ENCODE measurements at places on chromosomes 3 and 15. TPM values are rescaled to one million over a fixed set of nuclear protein-coding genes. Genes with fewer than 3 reads are reported as not detected.

The SI gene
- total RNA-seq, result not detected

The ADCY5 gene
- 235 TPM for total RNA-seq

The SERF2 gene
- 1,166 TPM for total RNA-seq

The ATP13A4 gene
- total RNA-seq, result 0.16 TPM

The KBTBD13 gene
- 4.3 TPM for total RNA-seq

The LRRC3B gene
- 0.17 TPM for total RNA-seq

The SPTBN5 gene
- total RNA-seq, result 1.6 TPM

GRCh38 chr3:11634081-11634635 lies 9.6 kb downstream of the VGLL4 start:
- DNase-seq, result peak; percentile 64

DNA sequence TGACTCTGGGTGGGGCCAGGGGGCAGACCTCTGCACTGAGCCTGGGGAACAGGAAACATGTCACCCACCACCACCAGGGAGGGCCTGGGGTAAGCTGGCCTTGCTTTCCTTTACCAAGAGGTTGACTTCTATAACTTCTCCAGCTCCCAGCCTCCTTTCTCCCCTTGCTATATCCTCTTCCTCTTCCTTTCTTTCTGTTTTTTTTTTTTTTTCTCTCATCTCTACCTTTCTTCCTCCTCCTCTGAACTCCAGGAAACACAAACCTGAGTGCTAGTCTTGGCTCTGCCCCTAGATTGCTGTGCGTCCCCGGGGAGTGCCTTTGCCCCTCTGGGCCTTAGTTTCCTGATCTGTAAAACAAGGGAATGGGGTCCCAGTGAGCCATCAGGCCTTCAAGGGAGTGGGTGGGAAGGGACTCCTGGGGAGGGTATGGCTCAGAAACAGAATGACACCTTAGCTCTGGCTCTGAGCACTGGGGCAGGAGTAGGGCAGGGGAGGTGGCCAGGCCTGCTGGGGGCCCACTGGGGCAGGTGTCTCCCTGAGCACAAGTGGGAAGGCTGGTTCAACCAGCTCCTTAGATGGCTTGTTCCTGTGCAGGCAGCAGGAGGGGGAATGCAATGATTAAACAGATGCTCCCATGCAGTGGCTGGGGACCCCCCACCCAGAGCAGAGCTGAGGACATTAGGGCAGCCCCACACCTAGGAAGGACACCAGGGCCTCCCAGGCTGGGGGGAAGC lies 4.3 kb downstream of the SNX33 start:
- DNase-seq, result no peak

GRCh38 chr3:71785532-71786216 lies 726 bp upstream of the PROK2 start:
- DNase-seq, result no peak

DNA sequence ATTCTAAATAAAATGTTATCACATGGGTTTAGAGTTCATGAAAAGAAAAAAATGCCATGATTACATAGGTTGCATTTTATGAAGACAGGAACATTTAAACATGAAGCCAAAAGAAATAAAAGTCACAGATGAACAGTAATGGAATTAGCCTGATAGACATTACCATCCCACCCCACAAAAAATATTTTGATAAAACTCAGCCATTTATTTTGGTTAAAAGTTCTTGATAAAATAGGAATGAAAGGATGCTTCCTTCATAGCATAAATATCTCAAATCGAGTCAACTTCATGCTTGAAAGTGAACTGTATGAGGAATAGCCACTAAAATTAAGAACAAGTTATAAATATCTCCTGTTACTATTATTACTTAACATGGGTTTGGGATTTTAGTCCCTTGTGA lies 101.9 kb upstream of the TMC3 start:
- no peak for DNase-seq

GRCh38 chr3:21836227-21836626 lies 85.2 kb upstream of the ZNF385D start:
- DNase-seq, result no peak

- no peak for DNase-seq
Observed at GRCh38 chr3:194617827-194618226, 15.4 kb downstream of the TMEM44 start.

DNA sequence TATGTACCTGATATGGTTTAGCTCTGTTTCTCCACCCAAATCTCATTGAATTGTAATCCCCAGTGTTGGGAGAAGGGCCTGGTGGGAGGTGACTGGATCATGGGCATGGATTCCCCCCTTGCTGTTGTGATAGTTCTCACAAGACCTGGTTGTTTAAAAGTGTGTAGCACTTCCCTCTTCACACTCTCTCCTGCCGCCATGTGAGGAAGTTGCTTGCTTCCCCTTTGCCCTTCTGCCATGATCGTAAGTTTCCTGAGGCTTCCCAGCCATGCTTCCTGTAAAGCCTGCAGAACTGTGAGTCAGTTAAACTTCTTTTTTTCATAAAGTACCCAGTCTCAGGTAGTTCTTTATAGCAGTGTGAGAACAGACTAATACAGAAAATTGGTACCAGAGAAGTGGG lies 93.1 kb downstream of the C3orf70 start:
- DNase-seq, result no peak

DNA sequence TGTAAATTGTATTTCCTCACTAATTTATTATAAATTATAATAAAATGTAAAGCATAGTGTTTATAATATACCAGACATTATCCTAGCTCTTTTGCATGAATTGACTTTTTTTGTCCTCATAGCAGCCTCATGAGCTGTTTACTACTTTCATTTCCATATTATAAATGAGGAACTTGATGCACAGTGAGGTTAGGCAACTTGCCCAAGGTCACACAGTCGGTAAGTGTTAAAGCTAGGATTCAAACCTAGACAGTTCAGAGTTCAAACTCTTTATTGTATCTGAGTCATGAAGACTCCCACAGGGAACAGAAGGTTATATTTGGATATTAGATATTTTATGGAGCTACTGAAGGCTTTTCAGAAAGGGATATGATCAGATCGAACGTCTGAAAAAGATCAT lies 322.2 kb upstream of the SATB1 start:
- no peak for DNase-seq

DNA sequence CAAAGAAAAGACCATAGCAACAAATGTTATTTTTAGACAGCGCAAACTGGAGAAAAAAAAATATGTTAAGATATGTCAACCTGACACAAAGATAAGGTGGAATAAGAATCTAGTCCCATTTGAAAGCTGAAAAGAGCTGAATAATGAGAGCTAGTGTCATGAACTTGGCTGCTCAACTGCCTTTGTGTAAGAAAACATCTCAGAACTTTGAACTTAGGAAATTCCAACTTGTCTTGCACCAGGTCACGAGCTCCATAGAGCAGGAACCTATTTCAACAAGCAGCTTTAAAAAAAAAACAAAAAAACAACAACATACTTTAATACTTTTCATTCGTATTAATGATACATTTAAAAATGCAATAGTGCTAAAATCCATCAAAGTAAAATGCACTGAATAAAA lies 79.5 kb downstream of the ZNF280D start:
- no peak for DNase-seq

DNA sequence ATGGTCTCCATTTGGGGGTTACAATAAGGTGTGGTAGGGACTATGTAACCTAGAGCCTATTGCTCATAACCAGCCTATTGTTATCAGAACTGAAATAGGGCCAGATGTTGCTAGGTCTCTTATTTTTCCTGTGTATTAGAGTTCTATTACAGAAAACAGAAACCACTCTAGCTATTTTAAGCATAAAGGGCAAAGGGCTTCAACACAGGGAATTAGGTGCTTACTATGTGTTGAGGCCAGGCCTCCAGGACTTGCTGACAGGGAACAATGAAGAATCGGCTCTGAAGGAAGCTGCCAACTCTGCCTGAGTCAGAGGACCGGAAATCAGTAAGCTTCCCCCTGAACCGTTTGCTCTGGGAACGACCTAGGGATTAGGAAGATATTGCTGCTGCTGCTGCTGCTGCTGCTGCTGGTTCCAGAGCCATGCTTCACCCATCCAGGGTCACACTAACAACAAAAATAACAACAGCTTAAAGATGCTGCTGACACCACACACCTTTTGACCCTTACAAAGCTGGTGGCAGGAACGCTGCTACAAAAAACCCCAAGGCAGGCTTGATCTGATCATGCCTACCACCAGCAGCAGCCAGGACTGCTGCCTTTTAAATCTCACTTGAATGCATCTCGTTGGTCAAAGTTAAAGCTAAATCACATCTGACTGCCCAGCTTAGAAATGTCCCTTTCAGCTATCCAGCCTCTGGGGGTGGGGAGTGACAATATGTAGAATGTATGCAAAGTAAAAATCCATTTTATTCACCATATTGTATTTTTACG lies 276.9 kb upstream of the IL12A start:
- peak; percentile 78 for DNase-seq

GRCh38 chr3:128780101-128780837 lies 54.3 kb downstream of the RAB7A start:
- no peak for DNase-seq

DNA sequence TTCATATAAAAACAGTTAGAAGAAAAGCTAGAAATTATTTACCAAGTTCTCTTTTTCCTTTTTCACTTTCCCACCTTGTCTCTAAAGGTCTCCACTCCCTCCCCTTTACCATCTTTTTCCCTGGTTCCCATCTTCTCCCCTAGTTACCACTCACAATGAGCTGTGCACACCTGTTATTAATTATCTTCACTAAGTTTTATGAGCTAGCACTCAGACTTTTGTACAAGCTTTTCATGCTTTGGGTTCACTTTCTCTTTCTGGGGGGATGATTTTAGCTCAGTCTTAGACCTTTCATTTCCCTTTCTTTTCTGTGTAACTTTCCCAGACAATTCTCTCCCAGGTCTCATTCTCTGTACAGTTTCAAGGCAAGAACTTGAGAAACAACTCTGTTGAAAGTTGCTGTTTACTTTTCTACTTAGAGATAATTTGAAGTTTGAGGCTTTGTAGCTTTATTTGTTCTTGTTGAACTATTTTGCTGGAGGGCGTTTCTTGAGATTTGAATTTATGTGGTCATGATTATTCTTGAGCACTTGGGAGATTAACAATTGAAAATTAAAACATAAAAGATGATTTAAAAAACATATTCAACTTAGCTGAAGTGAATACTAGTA lies 24.0 kb upstream of the AADAC start:
- no peak for DNase-seq

DNA sequence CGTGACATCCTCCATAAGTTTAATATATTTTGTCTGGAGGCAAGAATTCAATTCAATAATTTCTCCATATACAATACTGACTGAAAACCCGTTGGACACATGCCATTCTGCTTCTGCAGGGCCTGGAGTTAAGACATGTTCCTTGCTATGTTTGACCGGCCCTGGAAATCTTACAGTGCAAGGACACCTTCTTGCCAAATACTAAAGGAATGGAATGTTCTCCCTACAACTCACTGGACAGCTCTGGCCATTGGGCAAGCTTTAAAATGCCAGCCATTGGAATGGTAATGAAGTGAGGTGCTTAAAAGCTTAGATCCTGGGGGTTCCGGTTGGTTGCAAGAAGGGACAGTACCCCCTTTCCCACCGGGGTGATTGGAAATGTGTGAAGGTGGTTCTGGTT lies 329.8 kb upstream of the PROK2 start:
- no peak for DNase-seq

DNA sequence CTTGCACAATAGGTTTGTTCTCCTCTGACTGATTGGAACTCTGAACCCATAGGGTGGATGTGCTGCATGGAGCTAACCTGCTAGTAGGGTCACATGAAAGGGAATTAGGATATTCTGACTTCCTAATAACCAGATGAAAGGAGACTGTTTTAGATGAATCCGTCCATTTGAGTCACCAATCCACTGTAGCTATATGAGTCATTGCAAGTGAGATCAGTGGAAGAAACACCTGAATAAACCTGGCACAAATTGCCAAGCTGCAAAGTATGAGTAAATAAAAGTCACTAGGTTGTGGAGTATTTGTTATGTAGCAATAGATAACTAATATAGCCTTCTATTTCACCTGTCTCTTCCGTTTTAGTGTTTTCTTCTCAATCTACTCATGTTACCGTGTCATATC lies 584.4 kb downstream of the PDCD6IP start:
- no peak for DNase-seq

Data from heart right ventricle (tissue), 16 donors.